ENCODE measurements at places on chromosomes 2 and 18.
A peak's percentile ranks its signal among the peaks of the same experiment; 100 is the strongest.

- DNase-seq, result no peak
Measured at GRCh38 chr18:2395427-2396161, 175.7 kb downstream of the METTL4 start.

GRCh38 chr2:240819858-240820606, at the start of gene KIF1A:
Gene KIF1A, minus strand, starts transcription at chr2:240820219. Its CDS starts 22,467 bp downstream, at chr2:240797752.
- DNase-seq, result peak; percentile 94

DNA sequence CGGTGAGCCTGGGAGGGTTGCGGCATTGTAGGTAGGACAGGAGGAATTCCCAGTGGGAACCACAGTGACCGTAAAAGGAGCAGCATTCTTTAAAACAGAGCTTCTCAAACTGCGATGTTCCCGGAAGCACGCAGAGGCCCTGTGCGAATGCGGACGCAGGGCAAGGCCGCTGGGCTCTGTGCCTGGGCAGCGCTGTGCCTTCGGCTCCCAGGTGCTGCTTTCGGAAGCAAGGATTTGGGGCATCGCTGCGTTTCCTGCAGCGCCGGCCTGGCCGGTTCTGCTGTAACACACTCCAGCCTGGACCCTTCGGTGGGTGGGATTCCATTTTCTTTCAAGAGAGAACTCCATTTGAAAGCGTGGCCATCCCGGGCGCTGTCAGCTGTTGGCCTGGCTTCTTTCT, 118.6 kb downstream of the PTGR3 start:
- peak; percentile 40 for DNase-seq

DNA sequence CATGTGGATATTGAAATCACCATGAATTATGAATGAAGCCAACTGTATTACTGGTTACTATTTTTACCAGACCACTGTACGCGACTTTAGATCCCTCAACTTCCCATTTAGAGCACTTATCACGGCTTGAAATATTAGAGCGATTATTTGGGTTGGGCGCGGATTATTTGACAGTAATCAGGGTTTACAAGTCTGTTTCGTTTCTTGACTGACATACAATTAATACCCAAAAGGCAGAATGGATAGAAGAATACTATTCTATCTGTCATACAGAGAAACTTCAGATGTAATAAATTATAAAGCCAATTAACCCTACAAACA, 496 bp upstream of the NAPG start:
- DNase-seq, result no peak

GRCh38 chr18:25798046-25798445, 292.4 kb downstream of the SS18 start:
- DNase-seq, result no peak

GRCh38 chr2:191713837-191714236, 35.9 kb downstream of the NABP1 start:
- no peak for DNase-seq

DNA sequence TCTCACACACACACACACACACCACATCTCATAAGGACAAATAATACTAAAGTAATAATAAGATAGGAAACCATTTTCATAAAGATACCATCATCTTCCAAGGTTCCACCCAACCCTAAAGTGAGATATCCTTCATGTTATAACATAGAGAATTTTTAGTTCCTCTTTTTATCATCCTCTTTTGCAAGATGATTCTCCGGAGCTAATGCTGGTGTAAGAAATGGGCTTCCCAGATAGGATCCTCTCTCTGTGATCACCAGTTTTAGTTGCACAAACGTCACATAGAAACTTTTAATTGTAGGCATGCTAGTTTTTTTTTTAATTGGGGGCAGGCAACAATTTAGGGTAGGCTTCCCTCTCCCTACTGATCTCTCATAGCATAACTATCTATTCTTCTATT, 49.6 kb downstream of the ARHGAP25 start:
- no peak for DNase-seq

DNA sequence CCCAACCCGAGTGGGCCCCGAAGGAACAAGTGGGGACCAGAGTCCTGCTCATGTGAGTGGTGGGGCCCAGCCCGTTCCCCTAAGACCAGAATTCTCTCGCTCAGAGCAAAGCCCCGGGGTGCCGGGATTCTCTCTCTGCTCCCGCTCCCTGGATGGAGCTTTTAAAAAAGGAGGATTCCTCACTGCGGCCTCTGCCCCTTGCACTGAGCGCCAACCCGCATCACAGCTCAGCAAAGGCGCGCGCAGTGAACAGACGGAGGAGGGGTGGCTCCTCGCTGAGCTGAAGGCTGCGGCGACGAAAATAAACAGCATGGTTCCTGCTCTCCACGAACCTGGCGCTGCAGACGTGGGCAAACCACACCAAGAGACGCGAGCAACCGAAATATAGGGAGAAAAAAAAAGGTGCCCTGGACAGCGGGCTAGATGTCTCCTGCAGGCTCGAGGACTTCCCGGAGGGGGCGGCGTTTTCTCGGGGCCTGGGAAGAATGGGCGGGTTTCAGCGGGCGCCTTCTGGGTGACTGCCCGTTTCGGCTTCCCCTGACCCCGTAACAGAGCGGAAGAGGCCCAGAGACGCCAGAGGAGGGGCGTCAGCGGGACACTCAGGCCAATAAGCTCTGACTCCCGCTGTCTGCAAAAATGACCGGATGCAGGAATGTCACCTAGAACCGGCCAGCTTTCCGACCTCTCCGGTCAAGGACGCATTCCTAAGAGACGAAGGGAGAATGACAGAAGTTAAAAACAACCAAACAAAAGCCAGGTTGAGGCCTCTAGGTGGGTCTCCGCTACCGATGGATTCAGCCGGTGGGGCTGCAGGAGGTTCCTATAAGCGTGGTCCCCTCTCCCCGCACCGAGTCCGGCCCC, 819 bp upstream of the KLF11 start:
- DNase-seq, result no peak

DNA sequence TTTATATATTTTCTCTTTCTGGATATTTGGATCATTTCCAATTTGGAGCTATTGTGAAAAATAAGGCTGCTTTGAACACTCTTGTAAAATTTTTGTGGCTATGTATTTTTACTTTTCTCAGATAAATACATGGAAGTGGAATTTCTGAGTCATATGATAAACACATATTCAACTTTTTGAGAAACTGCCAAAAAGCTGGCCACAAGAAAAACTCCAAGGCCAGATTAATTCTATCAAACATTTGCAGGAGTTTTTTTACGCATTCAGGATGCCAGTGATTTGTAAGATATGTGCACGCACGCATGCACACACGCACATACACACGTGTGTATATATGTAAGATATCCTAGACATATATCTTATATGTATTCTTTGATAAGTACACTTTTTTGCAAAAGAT, 477.5 kb upstream of the SPHKAP start:
- DNase-seq, result no peak

GRCh38 chr2:902584-902983, 48.1 kb upstream of the SNTG2 start:
- DNase-seq, result no peak

- DNase-seq, result no peak
Measured at GRCh38 chr2:88099798-88100488, 27.9 kb downstream of the FABP1 start.

DNA sequence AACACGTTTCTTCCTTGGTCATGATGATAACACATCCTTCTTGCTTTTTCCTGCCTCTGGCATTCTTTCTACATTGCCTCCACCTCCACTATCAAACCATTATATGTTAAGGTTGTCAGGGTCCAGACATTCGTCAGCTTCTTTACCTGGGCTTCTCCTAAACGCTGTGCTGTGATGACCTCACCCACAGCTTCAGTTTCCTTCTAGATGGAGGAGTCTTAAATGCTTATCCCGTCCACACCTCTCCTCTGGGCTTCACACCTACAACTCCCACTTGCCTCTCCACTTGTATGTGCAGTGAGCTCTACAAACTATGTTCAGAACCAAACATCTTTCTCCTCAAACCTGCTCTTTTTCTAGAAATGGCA, 666 bp upstream of the STAT1 start:
- DNase-seq, result no peak

DNA sequence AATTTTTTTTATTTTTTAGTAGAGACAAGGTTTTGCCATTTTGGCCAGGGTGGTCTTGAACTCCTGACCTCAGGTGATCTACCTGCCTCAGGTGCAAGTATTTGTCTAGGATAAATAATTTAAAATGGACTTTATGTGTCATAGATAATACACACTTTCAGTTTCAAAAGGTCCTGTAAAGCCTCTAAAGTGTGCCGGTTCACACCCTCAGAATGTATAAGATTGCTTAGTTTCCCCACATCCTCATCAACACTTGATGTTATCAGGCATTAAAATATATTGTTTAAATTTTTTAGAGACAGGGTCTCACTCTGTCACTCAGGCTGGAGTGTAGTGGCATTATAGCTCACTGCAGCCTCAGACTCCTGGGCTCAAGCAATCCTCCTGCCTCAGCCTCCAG, 170.5 kb downstream of the ANKRD44 start:
- no peak for DNase-seq

DNA sequence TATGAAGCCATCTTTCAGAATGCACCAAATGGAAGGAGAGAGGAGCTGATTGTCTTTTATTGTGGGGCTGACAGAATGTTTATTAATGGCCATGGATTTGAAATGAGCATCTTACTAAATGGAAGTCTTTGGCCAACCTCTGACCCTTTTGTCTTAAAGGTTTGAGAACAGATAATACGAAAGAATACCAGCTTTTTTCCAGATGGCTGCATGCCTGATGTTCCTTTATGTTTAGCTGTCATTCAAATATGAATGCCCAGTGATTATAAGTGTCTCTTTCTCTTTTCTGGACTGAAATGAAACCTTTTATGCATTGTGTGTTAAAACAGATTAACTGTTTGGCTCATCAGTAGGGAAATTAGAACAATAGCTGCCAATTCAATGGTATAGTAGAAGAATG, 46.0 kb downstream of the PARD3B start:
- no peak for DNase-seq

GRCh38 chr2:194332799-194333490, 1324.1 kb upstream of the SLC39A10 start:
- no peak for DNase-seq

GRCh38 chr2:134499307-134499926, 219.4 kb downstream of the TMEM163 start:
- no peak for DNase-seq

DNA sequence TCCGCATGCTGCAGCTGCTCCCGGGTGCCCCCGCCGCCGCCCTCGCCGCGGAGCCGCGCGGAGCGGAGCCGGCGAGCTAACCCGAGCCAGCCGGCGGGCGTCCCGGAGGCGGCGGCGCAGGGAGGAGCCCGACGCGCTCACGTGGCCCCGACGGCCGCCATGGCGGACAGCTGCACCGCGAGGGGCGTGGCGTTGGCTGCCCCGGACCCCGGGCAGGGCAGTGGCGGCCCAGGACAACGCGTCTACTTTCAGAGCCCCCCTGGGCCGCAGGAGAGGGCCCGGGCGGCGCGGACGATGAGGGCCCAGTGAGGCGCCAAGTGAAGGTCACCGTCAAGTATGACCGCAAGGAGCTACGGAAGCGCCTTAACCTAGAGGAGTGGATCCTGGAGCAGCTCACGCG, 30.0 kb upstream of the CCNYL1 start:
- DNase-seq, result no peak

GRCh38 chr18:44900627-44901026, 219.9 kb downstream of the SETBP1 start:
- DNase-seq, result no peak

GRCh38 chr2:224173933-224174332, 134.8 kb upstream of the SERPINE2 start:
- no peak for DNase-seq

DNA sequence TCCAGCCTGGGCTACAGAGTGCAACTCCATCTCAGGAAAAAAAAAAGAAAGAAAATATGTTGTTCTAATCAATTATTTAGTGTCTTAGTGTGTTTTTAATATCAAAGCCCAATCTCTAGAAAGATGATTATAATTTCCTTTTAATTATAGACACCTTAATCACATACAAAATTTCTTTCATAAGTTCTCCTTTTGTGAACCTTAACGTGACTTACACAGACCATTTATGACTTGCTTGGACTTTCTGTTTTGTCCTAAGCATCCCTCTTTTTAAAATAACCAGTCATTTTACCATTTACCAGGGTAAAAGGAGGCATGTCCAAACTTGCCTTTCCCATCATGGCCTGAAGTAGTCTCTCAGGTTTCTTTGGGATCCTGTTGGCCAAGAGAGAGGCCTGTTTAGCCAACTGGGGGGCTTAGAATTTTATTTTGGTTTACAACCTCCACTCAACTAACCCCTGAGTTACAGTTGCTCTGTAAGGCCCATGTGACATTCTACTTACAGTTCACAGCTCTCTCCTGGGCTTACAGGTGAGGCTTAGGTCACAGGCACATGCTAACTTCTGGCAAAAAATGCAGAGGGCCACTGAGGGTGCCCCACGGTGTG, 23.9 kb upstream of the GPR155 start:
- no peak for DNase-seq

DNA sequence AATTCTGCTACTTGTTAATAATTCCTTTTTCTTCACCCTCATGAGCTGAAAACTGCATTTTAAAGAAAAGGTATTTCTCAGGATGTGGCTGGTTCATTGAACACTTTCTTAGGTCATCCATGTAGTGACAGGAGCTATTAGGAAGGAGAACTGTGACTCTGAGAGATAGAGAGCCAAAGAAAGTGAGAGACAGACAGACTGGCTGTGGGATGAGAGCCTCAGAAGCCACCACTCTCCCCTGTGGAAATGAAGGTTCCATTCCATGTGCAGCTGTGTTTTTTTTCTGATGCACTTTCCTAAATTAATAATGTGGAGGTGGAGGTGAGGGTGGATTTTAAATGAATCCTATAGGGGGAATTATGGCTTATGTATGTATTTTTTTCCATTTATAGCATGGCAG, 113.3 kb downstream of the FAM210A start:
- DNase-seq, result no peak

GRCh38 chr2:14428056-14428455, 204.5 kb upstream of the LRATD1 start:
- DNase-seq, result no peak

GRCh38 chr18:8351161-8351560, 258.1 kb upstream of the RAB12 start:
- peak; percentile 41 for DNase-seq

- no peak for DNase-seq
Measured at GRCh38 chr2:110983133-110983532, 137.6 kb upstream of the BCL2L11 start.

- DNase-seq, result no peak
Measured at GRCh38 chr2:67208887-67209500, 188.1 kb upstream of the ETAA1 start.

GRCh38 chr18:45663403-45664045, 48.2 kb downstream of the SLC14A2 start:
- DNase-seq, result no peak

DNA sequence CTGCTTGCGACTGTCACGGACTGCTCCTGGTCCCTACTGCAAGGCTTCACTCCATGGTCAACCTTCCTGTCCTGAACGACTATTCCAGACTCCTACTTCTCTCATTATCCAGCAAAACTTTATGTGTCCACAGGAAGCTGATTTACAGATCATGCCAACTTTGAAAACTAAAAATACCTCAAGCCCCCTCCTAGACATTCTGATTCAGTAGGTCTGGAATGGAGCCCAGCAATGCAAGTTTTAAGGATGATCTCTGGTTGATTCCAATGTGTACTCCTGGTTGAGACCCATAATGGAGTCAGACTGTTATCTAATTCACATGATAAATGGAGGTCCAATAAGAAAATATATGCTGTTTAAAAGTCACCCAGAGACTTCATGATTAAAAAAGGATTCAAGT, 13.1 kb upstream of the LRATD1 start:
- DNase-seq, result no peak
